Thymus (tissue), 14 donors: ENCODE measurements at places on chromosomes 5 and 9.

GRCh38 chr5:94309141-94309540 is 309.3 kb downstream of the KIAA0825 start:
- no peak for DNase-seq

GRCh38 chr5:172498431-172499129 is 44.3 kb upstream of the SH3PXD2B start:
- DNase-seq: no peak

DNA sequence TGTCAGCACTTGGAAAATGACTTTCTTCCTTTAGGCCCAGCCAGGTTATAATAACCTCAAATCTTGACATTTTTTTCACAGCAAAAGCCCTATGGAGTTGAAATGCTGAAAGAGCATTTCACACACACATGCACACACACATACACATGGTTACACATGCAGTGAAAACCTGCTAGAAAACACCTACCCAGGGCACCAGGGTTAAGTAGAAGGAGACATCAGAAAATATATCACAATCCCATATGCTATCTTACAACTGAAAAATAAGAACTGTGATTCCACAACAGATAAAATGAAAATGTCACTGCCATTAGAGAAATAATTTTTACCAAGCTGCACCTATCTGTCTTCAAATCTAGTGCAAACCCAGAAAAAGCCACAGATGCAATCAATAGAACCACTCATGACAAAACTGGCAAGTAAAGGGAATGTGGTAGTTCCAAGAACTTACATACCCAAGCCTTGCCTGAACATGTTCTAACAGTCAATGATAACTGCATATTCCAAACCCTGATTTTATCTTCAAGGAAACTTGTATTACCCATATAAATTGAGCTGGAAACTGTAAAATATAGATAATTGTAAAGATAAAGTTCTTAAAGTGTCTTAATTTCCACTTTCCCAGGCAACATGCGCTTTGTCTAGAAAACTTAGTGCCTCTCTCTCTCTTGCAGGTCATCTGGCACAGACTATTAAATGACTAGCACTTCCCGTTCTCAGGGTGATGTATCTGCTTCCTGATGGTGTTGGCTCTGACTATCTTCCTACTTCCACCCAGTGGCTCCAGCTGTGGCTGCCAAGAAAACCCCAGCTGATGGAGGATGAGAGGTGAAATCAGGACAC is 250.2 kb upstream of the PTGER4 start:
- no peak for DNase-seq

GRCh38 chr9:7324152-7324598 is 475.4 kb downstream of the DMAC1 start:
- no peak for DNase-seq

DNA sequence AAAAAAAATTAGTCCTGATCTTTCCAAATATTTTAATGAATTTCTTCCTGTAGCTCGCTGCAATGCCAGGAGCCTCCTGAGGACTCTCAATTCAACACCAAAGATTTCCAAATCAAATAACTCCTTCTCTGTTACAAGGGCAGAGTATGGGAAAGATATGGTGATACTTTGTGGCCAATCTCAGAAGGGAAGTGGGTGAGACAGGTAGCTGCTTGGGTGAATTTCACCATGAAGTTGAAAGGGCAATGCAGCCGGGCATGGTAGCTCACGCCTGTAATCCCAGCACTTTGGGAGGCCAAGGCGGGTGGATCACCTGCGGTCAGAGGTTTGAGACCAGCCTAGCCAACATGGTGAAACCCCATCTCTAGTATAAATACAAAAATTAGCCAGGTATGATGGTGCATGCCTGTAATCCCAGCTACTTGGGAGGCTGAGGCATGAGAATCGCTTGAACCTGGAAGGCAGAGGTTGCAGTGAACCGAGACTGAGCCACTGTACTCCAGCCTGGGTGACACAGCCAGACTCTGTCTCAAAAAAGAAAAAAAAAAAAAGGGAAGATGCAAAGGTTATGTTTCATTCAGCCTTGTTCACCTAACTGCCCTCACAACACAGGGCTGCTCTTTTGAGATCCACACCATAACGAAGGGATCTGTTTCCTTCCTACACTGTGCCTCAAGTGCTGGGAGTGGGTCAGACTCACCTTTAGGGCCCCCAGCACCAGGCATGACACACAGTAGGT is 58.6 kb downstream of the PTPN3 start:
- no peak for DNase-seq

- no peak for DNase-seq
These were observed 284.2 kb downstream of the NSG2 start for GRCh38 chr5:174329738-174330137.

DNA sequence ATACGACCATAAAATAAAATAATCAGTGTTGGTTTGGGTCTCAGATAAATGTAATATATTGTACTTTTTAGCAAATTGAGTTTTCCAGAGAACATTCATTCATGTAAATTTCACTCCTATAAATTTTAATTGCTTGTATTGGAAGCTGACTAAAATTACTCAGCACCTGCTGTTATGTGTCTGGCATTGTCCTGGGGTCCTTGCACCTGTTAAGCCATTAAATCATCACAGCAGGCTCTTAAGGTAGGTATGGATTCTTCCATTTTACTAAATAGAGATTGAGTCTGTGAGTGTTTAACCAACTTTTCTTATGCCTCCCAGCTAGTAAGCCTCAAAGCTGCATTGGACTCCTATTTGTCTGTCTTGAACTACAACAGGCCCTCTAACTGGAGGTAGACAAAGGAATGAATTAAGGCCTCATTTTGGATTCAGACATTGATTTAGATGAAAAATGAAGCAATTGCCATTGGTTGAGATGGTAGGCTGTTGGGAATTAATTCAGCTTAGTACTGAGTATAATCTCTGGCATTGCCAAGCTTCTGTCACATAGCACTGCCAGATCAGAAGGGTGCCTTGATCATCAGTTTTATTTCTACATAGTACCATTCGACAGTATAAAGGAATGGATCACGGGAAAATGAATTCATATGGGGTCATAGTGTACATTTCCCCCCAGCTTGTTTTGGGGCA is 78.9 kb downstream of the PARP8 start:
- no peak for DNase-seq

DNA sequence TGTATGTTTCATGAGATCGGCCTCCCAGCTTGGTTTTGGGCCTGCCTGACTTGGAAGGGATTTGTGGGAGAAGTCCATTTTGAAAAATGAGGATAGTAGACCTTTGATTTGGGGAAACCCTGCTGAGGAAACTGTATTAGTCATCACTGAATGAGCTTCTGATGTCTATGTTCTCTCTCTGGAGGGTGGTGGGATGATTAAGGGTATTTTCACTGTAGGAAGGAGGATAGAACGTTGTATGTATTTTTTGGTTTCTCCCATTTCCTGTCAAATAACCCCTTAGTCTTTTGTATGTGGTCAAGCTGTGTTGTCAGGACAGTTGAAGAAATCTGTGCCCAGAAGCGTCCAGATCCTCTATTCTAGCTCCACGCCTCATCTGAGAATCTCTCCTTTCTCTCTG is 151.9 kb downstream of the INSYN2B start:
- DNase-seq: no peak

DNA sequence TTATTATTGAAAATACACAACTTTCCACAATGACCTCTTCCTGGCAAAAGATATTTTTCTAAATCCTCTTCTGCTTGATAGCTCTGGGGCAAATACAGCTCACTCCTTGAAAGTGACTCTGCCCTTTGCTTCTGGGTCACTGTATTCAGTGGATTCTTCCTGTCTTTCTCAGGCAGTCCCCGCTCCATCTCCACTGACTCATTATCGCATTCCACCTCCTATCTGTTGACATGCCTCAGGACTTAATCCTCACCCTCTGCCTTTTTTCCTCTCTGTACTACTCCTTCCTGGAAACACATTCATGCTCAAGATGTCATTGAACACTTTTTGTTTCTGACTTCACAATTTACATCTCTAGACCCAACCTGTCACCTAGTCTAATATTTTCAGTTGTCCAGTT is 8.4 kb upstream of the RGS7BP start:
- DNase-seq: no peak

DNA sequence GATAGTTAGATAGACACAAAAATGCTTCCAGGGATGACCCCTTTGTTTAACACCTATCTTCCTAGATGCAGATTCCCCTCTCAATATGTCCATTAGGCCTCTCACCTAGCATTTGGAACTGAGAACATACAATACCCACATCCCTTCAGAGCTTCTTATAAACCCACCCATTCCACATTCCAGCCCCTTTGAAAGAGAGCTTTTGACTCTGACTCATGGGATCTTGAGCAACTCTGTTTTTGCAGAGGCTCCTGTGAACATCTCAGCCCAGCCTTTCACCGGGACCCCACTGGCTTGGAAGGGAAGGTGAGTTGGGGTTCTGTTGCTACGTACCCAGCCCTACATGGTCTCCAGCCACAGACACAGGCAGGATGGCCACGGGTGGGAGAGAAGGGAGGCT is 195.5 kb downstream of the FRMD3 start:
- DNase-seq: no peak

DNA sequence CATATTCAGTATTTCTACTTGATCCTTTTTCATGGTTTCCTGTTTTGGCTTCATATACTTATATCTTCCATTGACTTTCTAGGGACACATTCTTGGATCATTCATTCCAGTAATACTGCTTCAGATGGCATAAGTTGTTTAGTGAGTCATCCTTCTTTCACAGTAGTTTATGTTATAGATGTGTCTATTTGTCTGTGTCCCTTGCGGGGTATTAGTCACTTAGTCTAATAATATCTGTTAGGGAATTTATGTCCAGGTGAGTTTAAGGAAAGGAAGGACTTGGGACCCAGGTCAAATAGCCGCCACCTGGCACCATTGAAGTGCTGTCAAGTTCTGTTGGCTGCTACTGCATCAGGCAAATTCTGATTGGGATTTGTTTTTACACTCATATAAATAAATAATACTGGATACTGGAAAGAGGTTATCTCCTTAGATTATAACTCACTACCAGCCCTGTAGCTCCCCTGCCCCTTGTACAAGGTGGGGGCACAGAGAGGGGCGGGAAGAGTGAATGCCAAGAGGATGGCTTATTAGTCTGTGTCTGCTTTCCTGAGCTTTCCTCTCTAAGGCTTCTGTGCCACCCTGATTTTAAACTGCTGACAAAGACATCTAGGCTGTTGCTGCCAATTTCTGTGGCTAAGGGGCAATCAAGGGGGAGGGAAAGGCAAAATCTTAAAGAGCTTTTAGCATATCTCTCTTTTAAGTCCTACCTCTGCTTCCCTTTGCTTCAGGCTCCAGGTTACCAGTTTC is 64.9 kb downstream of the CDC42SE2 start:
- no peak for DNase-seq

GRCh38 chr5:57303985-57304384 is 130.1 kb downstream of the GPBP1 start:
- DNase-seq: no peak

DNA sequence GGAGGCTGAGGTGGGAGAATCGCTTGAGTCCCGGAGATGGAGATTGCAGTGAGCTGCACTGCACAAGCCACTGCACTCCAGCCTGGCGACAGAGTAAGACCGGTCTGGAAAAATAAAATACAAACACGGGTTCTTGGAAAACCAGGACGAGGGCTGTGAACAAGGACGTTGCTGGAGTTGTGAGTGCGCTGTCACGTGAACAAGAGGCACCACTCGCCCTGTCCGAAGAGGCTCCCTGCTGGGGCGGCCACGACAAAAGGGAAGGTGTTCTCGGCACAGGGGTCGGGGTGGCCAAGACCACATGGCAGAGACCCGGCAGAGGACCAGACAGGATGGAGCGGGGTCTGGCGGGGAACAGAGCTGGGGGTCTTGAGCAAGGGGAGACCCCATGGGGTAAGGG is 30.6 kb upstream of the UBAC1 start:
- DNase-seq: no peak
